ENCODE measurements at places on chromosomes 2 and 18.

DNA sequence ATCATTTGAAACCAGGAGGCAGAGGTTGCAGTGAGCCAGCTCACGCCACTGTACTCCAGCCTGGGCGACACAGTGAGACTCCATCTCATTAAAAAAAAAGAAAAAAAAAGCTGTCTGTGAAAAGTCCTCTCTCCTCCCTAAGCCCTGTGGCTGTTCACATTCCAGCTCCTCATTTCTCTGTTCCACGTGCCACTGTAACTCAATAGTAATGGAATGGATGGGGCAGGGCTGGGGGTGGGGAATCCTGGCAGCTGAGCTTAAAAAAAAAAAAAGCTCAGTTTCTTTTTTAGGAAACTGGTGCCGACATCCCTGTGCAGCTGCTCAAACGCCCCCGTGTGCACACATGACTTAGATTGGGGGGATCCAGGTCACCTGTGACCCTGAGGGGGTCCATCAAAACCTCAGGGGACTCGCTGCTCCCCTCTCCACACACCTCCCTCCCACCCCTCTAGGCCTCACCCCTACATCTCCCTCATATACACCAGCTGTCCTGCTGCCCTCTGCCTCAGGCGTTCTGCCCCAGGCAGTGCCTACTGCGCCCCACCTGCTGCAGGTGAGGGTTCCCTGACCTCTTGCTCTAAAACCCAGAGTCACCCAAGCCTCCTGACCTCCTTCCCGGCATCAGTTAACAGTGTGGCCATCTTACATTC lies 255.4 kb downstream of the AGAP1 start:
- no peak for DNase-seq

DNA sequence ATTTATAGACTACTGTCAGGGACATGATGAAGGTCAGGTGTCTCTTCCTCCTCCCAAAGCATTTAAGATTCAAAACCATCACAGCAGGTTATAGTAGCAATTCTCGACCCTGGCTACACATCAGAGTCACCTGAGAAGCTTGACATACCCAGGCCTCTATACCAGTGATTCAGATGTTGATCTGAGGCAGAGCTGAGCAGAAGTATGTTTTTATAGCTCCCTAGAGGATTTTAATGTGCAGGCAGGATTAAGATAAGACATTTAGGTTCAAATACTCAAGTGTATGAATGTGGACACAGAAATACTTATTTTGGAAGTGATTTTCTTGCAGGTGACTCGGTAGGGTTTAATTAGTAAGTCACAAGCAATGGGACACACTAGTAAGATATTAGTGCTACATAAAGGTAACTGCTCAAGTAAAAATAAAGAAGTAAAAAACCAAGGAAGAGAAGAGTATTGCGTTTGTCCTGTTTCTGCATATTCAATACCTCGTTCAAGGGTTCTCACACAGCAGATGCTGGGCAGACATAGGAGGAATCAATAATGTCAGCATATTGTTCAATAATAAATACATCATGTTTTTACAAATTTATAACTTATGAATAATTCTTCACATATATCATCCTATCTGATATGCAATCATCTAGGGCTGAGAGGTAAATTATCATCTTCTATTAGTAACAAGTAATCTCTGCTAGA lies 7.0 kb downstream of the GCFC2 start:
- DNase-seq, result no peak

DNA sequence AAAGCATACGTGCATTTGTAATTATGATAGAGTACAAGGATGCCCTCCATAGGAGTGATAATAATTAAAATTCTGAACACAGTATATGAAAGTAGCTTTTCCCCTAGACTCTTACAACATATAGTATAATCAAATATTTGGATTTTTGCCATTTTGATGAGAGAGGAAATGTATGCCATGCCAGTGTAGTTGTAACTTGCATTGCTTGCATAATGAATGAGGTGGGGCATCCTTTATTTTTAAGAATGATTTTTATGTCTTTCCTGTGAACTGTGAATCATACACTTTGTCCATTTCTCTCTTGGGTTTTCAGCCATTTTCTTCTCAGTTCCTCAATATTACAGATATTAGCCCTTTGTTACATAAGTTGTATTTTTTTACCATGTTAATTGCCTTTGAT lies 197.5 kb downstream of the SCG2 start:
- no peak for DNase-seq

DNA sequence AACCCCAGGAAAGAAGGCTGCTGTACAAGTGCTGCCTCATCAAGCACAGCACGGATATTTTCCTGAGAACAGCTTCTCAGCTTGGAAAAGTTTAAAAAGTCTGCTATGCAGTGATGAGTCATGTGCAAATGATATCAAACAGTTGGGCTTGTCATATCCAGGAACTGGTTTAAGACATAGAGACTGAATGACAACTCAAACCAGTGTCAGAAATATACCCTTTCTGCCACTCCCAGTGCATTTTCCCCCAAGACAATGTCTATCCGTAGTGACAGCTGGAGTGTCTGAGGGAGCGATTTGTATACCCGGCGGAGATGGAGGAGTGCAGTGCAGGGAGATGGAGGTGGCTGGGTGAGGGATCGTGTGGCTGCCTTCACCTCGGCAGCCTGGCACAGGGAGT lies 28.2 kb downstream of the SOX11 start:
- DNase-seq, result no peak

DNA sequence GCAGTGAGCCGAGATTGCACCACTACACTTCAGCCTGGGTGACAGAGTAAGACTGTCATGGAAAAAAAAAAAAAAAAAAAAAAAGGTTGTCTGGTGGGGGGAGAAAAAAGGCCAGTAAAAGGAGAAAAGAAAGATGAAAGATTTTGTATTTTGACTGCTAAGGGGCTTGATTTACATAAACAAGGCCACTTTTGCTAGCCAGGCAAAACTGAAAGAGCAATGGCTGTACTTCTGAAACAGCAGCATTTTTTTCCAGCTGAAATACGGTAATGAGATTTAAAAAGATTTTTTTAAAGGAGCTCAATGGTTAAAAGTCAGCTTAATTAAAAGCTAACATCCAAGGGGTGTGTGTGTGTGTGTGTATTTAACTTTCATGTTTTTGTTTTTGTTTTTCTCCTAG lies 11.3 kb upstream of the OXER1 start:
- no peak for DNase-seq

DNA sequence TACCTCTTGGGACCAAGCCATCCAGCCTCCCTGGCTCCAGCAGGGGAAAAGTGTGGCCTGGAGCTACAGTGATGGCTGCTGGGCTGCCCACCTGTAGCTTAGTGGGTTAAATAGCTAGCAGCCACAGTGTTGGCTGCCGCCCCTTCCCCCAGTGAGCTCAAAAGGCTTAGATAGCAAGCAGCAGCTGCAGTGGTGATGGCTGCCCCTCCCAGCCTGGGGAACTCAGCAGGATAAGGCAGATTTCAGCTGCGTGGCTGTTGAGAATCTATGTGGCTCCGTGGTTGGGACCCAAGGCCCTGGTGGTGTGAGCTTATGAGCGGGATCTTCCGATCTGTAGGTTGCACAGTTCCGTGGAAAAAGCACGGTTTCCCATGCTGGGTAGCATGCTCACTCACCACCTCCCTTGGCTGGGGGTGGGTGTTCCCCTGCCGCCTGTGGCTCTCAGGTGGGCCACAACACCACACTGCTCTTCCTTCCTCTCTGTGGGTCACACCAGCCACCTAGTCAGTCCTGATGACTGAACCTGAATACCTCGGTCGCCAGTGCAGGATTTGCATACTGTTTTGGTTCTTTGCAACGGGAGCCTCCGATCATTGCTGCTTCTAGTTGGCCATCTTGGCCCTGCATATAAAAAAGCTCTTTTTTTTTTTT lies 946.5 kb upstream of the FAM98A start:
- no peak for DNase-seq

- no peak for DNase-seq
Measured at GRCh38 chr18:5868218-5868854, 27.0 kb downstream of the TMEM200C start.

All from RWPE2 (cell line).